ENCODE measurements at places on chromosomes 4 and X.

- H3K4me1 ChIP-seq, result no peaks in the 10 kb centered on the region
- no peaks in the 10 kb centered on the region for H3K36me3 ChIP-seq
- no peak overlapping the region for H3K27ac ChIP-seq
- no peak overlapping the region for H3K4me3 ChIP-seq
Measured at GRCh38 chrX:132563976-132564375, 75.1 kb upstream of the MBNL3 start.

DNA sequence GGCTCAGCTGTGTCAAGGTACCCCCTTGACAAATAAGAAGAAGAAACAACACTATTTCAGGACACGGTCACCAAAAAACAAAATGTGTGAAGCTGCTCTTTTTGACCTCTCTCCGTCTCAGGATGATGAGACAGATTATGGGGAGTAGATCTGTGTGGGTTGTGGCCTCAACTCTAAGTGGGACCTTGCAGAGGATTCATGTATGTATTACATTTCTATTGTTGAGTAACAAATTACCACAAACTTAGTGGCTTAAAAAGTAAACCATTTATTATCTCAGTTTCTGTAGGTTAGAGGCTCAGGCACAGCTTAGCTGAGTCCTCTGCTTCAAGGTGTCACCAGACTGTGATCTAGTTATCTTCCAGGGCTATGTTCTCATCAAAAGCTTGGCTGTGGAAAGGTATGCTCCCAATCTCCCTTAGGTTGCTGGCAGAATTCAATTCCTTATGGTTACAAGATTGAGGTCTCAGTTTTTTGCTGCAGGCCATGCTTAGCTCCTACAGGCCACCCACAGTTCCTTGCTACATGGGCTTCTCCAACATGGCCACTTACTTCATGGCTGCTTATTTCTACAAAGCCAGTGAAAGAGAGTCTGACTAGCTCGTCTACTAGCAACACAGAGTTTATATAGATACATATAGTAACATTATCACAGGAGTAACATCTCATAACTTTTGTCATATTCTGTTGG, 28.1 kb downstream of the DGKK start:
- H3K27me3 ChIP-seq, result no peaks in the 10 kb centered on the region
- H3K27ac ChIP-seq, result no peak overlapping the region
- no peak for DNase-seq
- no peaks in the 10 kb centered on the region for H3K4me1 ChIP-seq

DNA sequence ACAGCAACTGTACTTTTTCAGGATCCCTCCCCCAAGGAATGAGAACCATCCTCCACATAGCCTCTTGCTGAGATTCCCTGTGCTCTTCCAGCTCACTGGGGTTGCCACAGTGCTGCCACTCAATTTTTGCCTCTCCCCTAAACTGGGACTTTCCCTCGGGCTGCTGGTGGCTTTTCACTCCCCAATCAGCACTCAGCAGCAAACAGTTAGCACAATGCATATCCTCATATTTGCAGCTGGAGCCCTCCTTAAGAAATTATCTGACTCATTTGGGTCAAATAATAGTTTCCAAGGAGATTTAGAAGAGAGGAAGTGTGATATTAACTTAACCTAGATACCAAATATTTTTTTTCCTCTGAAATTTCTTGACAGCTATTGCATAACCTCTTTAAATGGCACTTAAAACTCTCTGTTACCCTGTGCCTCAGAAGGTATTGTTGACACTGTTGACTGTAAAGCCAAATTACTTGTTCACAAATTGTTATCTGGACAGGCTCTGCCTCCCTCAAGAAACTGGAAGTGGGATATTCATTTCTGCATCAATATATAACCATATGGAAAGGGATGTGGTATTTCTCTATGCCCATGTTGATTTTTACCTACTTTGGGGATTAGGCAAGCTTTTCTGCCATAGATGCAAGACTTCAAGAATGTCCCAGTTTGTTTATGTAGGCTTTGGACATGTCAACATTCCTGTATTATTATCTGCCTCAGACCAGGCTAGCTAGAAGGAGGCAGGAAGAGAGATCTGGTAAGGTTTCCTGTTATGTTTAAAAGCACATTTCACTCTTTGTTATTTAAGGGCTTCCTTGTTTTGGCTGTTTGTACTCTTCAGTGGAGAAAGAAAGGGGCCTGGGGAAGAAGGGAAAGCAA, 58.0 kb downstream of the SEPTIN11 start:
- peak overlapping the region; percentile 11 for H3K27ac ChIP-seq
- no peak overlapping the region for H3K4me3 ChIP-seq
- H3K4me1 ChIP-seq, result no peaks in the 10 kb centered on the region
- H3K36me3 ChIP-seq, result no peaks in the 10 kb centered on the region
- no peak for DNase-seq

DNA sequence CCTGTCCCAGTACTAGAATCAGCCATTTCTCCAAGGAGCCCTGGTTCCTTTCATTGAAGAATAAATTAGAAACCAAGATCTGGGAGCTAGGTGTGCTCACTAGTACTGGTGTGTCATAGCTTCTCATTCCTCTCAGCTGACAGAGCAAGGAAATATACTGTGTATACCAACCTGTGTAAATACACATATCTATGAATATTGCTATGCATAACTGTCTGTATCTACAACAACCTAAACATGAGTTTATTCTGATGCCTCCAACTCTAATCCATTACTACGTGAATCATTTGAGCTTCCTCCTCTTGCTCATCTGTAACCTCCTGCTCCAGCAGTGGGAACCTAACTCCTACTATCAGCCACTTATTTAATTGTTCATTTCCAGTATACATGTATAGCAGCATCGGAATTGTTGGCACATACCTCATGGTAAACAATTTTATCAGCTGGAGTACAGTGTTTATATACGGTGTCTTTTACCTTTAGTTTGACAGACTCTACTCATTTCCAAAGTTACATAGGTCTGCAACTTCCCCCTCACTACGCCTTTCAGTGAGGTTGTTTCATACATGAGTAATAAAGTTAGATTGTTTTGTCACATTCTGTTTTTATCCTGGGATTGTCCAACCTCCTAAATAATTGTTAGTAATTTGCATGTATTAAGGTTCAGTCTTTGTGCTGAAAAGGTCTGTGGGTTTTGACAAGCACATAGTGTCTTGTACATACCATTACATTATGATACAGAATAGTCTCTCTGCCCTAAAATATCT, 7.1 kb upstream of the SCRG1 start:
- H3K36me3 ChIP-seq, result no peaks in the 10 kb centered on the region
- no peak for DNase-seq
- H3K27ac ChIP-seq, result no peak overlapping the region
- H3K4me1 ChIP-seq, result no peaks in the 10 kb centered on the region

- no peaks in the 10 kb centered on the region for H3K36me3 ChIP-seq
- peak overlapping the region; percentile 44 for H3K4me3 ChIP-seq
- no peak for DNase-seq
- no peaks in the 10 kb centered on the region for H3K4me1 ChIP-seq
- H3K27ac ChIP-seq, result peak overlapping the region; percentile 75
- H3K27me3 ChIP-seq, result no peaks in the 10 kb centered on the region
Measured at GRCh38 chrX:108091878-108092291, 307 bp downstream of the ATG4A start.

- no peaks in the 10 kb centered on the region for H3K36me3 ChIP-seq
- H3K27ac ChIP-seq, result no peak overlapping the region
- DNase-seq, result no peak
- no peak overlapping the region for H3K4me3 ChIP-seq
Measured at GRCh38 chr4:99872570-99872969, 21.7 kb downstream of the LAMTOR3 start.

- H3K27me3 ChIP-seq, result no peaks in the 10 kb centered on the region
- no peaks in the 10 kb centered on the region for H3K4me1 ChIP-seq
- no peaks in the 10 kb centered on the region for H3K36me3 ChIP-seq
Measured at GRCh38 chr4:78210694-78211410, 153.7 kb downstream of the FRAS1 start.

GRCh38 chrX:25175171-25175570, 159.4 kb upstream of the ARX start:
- no peaks in the 10 kb centered on the region for H3K4me1 ChIP-seq
- no peak overlapping the region for H3K27ac ChIP-seq
- no peak overlapping the region for H3K4me3 ChIP-seq
- no peaks in the 10 kb centered on the region for H3K27me3 ChIP-seq

DNA sequence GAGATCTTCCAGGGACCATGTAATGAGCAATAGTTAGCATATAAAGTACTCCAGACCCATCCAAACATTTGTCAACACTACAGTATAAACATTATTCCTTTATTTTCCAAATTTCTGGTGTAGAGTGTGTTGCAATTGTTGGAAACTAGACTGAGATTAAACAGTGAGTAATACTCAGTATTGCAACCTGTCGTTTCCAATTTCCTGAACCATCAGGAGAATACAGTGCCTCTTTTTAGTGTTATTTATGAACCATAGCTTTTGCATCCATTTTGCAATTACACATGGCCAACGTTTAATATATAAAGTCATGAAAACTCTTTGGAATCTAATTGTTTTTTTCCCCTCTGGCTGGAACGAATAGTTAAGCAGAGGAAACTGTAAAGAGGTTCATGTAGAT, 58.3 kb upstream of the DHRSX start:
- no peak for DNase-seq
- no peaks in the 10 kb centered on the region for H3K36me3 ChIP-seq
- H3K27ac ChIP-seq, result no peak overlapping the region
- H3K27me3 ChIP-seq, result no peaks in the 10 kb centered on the region
- H3K4me3 ChIP-seq, result no peak overlapping the region

DNA sequence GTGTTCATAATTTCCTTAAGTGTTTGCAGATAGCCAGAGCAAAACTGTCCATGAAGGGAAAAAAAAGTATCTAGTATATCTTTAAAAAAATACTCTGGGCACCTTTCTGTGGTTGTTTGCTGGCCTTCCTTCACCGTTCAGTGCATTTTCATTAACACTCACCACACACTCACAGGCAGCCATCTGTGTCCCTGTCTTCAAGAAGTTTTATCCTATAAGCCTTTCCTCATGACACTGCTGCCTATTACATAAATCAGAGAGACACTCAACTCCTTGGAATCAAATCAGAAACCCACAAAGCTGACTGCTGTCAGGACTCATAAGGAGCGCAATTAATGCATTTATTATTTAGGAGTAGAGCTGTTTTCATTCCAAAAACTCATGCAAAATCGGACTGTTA, 1720.2 kb downstream of the PCDH7 start:
- H3K4me1 ChIP-seq, result no peaks in the 10 kb centered on the region
- DNase-seq, result no peak
- no peak overlapping the region for H3K4me3 ChIP-seq
- no peaks in the 10 kb centered on the region for H3K27me3 ChIP-seq
- H3K27ac ChIP-seq, result no peak overlapping the region

GRCh38 chr4:164381859-164382258, 372.1 kb upstream of the SMIM31 start:
- no peak overlapping the region for H3K4me3 ChIP-seq
- no peak for DNase-seq
- no peaks in the 10 kb centered on the region for H3K27me3 ChIP-seq
- no peaks in the 10 kb centered on the region for H3K36me3 ChIP-seq
- H3K27ac ChIP-seq, result no peak overlapping the region
- H3K4me1 ChIP-seq, result no peaks in the 10 kb centered on the region

- no peaks in the 10 kb centered on the region for H3K36me3 ChIP-seq
- no peaks in the 10 kb centered on the region for H3K4me1 ChIP-seq
- H3K27ac ChIP-seq, result no peak overlapping the region
Measured at GRCh38 chr4:185886832-185887524, 75.0 kb upstream of the SORBS2 start.

GRCh38 chr4:80161413-80162058, 35.8 kb upstream of the PRDM8 start:
- H3K4me3 ChIP-seq, result no peak overlapping the region
- H3K27me3 ChIP-seq, result no peaks in the 10 kb centered on the region
- H3K4me1 ChIP-seq, result no peaks in the 10 kb centered on the region

- H3K36me3 ChIP-seq, result no peaks in the 10 kb centered on the region
- no peaks in the 10 kb centered on the region for H3K27me3 ChIP-seq
- H3K4me1 ChIP-seq, result no peaks in the 10 kb centered on the region
- DNase-seq, result no peak
Measured at GRCh38 chr4:3449574-3450534, 8.1 kb downstream of the HGFAC start.

DNA sequence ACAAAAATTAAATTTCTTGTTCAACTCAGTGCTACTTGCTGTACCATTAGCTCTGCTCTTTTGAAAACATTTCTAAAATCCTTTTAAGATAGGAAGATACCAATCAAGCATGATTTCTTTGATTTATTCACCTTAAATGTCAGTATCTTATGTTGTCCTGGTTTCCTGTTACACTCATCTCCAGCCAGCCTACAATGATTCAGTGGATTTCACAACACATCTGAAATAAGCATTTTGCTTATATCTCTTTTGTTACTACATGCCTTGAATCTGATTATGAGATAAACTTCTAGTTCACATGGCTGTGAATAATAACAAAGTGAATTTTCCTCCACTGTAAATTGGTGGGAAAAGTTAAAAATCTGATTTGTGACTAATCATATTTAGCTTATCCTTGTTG, 112.5 kb upstream of the BMP3 start:
- no peaks in the 10 kb centered on the region for H3K27me3 ChIP-seq
- H3K27ac ChIP-seq, result no peak overlapping the region
- no peak for DNase-seq
- no peak overlapping the region for H3K4me3 ChIP-seq

DNA sequence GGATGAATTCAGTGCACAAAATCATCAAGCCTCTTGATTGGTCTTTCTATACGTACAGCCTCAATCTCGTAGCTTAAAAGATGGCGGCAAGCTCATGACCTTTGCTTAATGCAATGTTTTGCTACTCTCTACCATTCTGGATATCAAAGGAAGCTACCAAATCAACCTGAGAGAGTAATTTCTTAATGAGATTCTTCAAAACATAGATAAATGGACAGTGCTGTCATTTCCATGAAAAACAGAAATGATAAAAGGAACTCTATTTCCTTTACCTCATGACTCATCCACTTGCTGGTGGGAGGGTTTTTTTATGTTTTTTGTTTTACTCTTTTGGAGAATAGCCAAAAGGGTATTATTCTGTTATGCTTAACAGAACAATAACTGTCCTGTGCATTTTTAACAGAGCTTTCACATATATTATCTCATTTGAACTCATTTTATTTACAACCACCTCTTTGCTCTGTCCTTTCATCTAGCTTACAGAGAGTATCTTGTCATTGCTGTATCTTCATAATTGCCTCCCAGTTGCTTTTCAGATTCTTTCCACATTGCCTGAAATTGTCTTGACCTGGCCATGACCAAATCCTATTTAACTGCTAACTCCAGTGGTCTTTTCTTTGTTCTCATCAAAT, 138.6 kb upstream of the GPR101 start:
- no peak overlapping the region for H3K4me3 ChIP-seq
- no peaks in the 10 kb centered on the region for H3K27me3 ChIP-seq

GRCh38 chrX:135985973-135986310, 707 bp downstream of the SLC9A6 start:
- H3K4me1 ChIP-seq, result no peaks in the 10 kb centered on the region
- no peaks in the 10 kb centered on the region for H3K36me3 ChIP-seq
- H3K27ac ChIP-seq, result peak overlapping the region; percentile 91
- no peaks in the 10 kb centered on the region for H3K27me3 ChIP-seq
- peak overlapping the region; percentile 72 for H3K4me3 ChIP-seq

DNA sequence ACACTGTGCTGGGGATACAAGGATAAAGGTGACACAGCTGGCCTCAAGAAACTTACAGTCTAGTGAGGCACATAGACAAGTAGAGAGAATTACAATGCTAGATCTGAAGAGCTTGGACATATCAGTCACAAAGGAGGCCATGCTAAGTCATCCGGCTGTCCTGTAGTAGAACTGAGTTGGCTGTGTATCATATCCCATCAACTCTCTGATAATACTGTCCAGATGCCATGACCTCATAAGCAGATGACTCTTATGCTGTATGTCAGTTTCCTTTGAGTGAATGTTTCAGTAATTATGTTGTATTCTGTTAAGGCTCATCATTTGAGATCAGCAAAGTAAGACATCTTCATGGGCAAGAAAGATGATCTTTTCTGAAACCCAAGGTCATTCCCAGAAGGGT, 442.9 kb downstream of the MID1IP1 start:
- H3K4me1 ChIP-seq, result no peaks in the 10 kb centered on the region
- H3K27ac ChIP-seq, result no peak overlapping the region

GRCh38 chr4:138401334-138401733, 159.2 kb upstream of the SLC7A11 start:
- H3K4me3 ChIP-seq, result no peak overlapping the region
- H3K27me3 ChIP-seq, result no peaks in the 10 kb centered on the region
- H3K27ac ChIP-seq, result peak overlapping the region; percentile 2
- no peaks in the 10 kb centered on the region for H3K4me1 ChIP-seq

Measured in uterus (tissue), 4 donors.